Muscle of arm (tissue), 14 donors: ENCODE measurements at places on chromosomes 4 and X. TPM values are rescaled to one million over a fixed set of nuclear protein-coding genes. Genes with fewer than 3 reads are reported as not detected.
A peak's percentile ranks its signal among the peaks of the same experiment; 100 is the strongest.

DNA sequence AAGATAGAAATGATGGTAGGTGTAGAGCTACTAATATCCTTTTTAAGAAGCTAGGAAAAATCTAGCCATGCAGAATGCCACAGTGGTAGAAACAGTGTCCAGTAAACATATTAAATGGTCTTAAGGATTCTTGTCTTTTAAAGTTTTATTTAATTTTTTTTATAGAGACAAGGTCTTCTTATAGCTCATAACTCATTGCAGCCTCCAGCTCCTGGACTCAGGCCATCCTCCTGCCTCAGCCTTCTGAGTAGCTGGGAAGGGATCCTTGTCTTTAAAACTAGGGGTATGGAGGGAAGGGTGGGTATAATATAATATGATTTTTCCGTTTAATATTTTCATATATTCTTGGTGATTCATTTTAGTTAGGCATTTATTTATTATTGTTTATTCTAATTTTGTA lies 3.8 kb downstream of the TMEM165 start:
- DNase-seq = no peak

GRCh38 chrX:28189011-28189410 lies 207.8 kb upstream of the DCAF8L1 start:
- DNase-seq = no peak

DNA sequence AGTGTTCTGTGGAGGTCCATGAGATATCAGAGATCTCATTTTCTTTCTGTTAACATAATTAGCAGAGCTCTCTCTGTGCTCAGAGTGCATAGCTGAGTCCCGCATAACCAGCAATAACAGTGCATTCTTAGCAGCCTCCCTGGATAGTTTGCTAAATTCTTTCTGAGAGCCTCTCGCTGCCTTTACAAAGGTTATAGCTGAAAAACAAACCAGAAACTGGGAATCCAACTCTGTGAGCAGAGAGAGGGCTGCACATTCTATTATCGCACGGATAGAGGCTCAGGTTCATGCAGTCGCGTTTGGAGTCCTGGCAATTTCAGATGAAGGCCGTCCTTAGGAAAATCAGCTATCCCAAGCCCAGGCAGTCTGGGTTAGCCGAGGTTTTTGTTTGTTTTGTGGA lies 1.2 kb downstream of the ENPP6 start:
- peak; percentile 21 for DNase-seq

GRCh38 chr4:182242787-182243186 lies 415 bp upstream of the TENM3 start:
- no peak for DNase-seq

DNA sequence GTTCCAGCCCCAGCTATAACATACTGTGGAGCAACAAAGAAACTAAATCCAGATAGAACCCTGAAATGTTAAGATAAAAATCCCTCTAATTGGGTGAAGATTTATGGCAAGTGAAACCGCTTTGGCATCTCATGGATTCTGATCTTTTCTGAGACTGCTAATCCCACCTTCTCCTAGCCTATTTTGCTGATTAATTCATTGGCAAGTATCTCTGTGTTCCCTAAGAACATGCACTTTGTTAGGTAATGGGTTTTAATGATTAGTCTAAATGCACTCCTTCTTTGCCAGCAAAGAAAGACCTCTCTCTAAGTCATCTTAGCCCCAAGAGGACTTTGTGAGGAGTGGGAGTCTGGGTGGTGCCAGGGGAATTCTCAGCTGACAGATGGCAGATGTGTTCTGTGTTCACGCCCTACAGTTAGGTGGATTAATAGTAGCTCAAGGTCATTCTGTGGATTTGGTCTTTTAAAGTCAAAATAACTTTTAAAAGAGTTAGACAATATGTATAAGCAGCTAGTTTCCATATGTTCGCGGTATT lies 171.3 kb downstream of the UNC5C start:
- DNase-seq = no peak

DNA sequence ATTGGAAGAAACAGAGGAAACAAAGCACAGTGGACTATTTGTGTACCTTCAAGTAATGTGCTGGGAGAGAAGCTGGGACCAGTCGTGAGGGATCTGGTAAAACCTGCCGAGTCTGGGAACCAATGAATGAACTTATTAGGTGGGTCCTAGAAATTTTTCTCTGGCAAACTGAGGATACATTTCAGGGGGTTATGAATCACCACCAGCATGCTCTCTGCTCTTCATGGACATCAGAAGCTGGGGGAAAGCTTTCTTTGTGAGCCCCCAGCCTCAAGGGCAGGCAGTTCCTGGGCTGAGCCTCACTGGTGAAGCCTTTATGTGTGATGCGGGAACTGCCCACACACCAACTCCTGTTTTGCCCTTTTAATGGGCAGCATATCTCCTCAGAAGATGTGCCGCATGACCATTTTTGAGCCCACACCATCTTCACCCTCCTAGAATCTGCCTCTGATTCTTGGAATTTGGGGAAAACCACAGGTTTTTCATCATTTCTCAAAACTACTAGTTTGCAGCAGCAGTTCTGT lies 95.4 kb upstream of the ENPP6 start:
- DNase-seq = no peak

- no peak for DNase-seq
Observed at GRCh38 chr4:3202836-3203820, 45.8 kb upstream of the MSANTD1 start.

DNA sequence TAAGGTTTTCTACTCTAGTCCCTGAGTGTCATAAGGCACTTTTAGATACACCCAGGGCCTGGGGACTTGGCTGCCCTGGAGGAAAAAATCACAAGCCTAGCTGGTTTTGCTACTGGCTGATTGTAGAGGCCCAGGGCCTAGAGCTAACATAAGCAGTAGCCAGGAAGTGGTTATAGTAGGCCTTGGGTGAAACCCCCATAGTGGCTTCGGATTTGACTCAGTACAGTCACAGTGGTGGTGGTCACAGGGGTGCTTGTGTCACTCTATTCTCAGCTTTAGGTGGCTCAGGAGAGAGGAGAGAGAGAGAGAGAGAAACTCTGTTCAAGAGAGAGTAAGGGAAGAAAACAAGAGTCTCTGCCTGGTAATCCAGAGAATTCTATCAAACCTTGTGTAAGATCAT lies 194.5 kb upstream of the EDA2R start:
- DNase-seq = no peak

GRCh38 chr4:8369426-8370105 lies 71.0 kb downstream of the ACOX3 start:
- DNase-seq = no peak

DNA sequence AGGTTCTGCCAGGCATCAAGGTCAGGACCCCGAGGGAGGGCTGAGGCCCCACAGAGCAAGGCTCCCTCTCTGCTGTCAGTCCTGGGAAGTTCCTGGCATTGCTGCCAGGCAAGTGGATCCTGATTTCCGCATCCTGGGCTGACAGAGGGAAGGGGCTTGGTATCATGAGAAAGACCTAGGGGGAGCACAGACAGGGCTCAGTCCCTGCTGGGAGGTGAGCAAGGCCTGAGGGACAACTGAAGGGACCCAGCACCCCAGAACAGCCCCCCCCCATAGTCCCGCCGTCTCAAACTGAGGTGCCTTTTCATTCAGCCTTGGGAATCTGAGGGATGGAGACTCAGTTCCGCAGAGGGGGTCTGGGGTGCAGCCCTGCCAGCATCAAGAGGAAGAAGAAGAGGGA lies 971 bp downstream of the MAGEA11 start:
- DNase-seq = no peak

- DNase-seq = no peak
Observed at GRCh38 chrX:74509989-74510388, 88.7 kb downstream of the SLC16A2 start.

DNA sequence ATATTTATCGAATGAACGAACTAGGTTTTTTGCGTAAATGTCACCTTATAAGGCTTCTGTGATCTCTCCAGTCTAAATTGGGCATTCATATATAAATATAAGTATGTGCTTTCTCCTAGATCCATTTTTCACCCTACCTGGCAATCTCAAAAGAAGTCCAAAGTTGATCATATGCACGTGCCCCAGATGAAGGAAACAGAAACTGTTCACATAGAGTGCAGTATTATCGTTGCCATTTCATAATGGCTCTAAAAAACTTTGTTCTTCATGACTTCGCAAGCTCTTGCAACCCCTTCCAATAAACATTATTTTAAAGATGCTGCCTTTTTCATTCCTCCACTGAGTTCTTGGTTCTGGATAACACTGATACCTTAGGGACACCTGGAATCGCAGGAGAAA lies 708 bp downstream of the INTS12 start:
- no peak for DNase-seq

DNA sequence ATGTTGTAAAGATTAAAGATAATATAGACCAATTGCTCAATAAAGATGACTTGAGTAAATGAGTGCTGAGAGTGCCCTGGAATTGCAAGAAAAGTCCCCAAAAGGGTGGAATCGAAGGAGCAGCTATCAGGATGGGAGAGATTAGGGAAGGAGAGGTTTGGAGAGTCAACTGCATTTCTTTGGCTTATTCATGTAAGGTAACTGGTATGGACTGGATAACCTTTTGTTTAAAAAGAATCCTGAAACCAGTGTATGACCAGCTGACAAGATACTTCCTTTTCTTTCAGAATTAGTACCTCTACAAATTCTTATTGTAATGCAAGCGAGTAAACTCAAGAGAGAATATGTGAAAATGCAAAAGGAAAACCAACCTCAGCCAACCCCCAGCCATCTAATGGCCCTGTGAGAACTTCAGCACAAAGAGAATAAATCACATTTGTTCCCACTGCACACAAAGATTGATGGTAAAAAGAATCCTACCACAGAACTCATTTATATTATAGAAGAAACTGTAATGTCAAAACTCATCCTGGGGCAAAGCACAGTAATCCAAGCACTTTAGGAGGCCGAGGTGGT lies 24.5 kb upstream of the SPP1 start:
- no peak for DNase-seq

GRCh38 chrX:9853307-9853706 lies 67.1 kb downstream of the SHROOM2 start:
- no peak for DNase-seq

- no peak for DNase-seq
Observed at GRCh38 chr4:86380181-86380724, 20.4 kb upstream of the MAPK10 start.

The ALB gene
- 1.0 TPM for polyA plus RNA-seq

The CYP2U1 gene
- polyA plus RNA-seq = 5.3 TPM

The TLR2 gene
- polyA plus RNA-seq = not detected

The SLITRK4 gene
- polyA plus RNA-seq = not detected

The CT45A5 gene
- polyA plus RNA-seq = not detected

The ITIH6 gene
- 0.89 TPM for polyA plus RNA-seq

The ABCG2 gene
- 5.7 TPM for polyA plus RNA-seq

The GASK1B gene
- polyA plus RNA-seq = 52.9 TPM

The TLR1 gene
- 4.0 TPM for polyA plus RNA-seq

The GC gene
- polyA plus RNA-seq = 0.14 TPM

The UGT2A1 gene
- not detected for polyA plus RNA-seq

The TEX13B gene
- polyA plus RNA-seq = not detected
